ENCODE measurements at places on chromosomes 1 and 21.

GRCh38 chr1:156889802-156890580, 3.5 kb upstream of the PEAR1 start:
- peak; percentile 80 for DNase-seq

DNA sequence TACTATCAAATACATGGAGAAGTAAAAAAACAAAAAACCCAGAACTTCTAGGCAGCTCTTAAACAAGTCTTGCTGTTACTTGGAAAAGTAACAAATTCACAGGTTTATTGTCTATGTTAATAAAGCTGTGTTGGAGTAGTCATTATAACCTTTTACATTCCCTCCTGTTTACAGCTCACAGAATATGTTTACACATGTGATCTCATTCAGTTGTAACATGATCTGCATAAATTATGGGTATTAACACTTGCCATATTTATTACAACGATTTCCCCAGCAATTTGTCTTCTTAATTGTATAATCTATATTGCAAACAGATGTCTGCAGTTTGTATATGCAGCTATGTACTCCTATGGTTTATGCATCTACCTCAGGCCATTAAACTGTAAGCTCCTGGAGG, 28.6 kb downstream of the ERG start:
- DNase-seq: no peak

GRCh38 chr1:175078629-175079028, 11.0 kb downstream of the TNN start:
- DNase-seq: no peak

- DNase-seq: no peak
Observed at GRCh38 chr1:66867501-66867900, 57.2 kb downstream of the DNAI4 start.

DNA sequence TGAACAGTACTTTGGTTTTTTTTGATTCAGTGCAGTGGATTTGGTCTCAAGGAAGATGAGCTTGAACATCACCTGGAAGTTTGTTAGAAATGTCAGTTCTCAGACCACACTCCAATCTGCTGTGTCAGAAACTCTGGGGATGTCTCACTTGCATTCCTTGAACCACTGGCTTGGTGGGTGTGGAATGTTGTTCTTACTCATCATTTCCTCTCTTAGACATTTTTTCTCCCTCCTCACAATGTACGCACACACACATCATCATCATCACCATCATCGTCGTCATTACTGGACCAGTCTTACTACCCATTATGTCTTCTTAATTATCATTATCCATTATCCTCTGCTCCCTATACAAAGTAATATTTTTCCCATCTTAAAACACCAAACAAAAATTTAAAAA, 91.9 kb upstream of the KCNK2 start:
- DNase-seq: no peak

DNA sequence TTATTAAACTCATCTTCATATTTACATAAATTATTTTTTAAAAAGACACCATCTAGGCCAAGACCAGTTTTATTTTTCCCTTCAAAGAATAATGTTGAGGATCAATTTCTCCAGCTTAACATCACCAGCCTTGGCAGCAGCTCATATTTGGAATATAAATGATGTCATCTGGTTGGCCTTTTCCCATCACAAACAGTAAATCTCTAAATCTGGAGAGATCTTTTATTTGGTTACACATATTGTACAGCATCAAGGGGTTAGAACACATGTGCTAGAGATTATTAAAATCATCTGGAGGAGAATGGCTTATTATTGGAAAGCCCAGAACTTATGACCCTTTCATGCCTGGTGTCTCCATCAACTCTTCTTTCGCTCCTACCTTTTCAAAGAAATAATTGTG, 508.8 kb downstream of the PLPP3 start:
- DNase-seq: no peak

DNA sequence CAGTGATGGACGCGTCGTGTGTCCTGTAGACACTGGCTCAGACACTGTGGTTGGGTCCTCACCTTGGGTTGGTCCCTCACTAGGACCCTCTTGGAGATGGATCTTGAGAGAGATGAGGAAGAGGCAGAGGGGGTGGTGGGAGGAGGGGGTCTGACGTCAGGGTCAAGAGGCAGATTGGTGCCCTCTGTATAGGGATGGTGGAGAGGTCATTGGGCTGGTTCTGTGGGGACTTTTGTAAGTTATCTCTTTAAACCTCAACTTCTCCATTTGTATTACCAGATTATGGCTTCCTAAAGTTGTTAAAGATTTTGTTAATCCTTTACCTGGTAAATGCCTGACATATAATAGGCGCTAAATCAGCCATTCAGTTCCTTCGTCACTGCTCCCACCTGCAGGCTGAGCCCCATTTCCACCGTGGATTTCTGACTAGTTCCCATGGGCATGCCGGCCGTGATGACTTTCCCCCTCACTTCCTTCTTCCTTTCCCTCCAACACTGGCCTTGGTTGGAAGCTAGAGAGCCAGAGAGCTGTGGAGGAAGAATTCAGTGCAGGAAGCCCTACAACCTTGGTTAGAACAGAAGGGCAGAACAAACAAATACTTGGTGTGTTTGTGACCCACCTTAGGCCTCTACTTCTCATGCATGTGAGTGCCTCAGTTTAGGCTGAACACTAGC, 8.6 kb downstream of the H6PD start:
- DNase-seq: no peak

DNA sequence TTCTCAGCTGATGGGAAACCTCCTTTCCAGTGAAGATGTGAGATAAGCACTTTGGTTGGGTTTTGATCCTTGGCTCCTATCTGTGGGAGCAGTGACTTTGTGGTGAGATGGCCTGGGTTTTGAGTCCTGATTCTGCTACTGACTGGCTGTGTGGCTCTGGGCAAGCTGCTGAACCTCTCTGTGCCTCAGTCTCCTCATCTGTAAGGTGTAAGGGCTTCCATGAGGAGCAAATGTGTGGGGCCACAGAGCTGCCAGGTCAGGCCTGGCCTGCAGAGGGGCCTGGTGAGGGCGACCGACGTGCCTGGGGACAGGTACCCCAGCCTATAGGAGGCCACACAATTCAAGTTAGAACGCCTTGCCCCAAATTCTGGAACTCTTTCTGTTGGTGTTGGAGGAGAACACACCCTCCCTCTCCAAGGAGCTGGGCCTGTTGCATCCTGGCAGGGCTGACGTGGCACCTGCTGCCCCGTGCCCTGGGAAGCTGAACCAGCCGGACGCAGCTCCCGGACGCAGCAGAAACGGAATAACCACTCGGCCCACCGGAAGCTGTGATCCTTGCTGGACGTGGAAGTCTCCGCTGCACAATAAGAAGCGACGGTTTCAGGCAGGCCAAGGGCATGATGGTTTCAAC, 62.7 kb downstream of the AGPAT3 start:
- DNase-seq: no peak

- DNase-seq: peak; percentile 76
Observed at GRCh38 chr1:206912445-206913095, 9.2 kb downstream of the FCMR start.

GRCh38 chr1:218081358-218081757, 203.7 kb upstream of the RRP15 start:
- DNase-seq: no peak

DNA sequence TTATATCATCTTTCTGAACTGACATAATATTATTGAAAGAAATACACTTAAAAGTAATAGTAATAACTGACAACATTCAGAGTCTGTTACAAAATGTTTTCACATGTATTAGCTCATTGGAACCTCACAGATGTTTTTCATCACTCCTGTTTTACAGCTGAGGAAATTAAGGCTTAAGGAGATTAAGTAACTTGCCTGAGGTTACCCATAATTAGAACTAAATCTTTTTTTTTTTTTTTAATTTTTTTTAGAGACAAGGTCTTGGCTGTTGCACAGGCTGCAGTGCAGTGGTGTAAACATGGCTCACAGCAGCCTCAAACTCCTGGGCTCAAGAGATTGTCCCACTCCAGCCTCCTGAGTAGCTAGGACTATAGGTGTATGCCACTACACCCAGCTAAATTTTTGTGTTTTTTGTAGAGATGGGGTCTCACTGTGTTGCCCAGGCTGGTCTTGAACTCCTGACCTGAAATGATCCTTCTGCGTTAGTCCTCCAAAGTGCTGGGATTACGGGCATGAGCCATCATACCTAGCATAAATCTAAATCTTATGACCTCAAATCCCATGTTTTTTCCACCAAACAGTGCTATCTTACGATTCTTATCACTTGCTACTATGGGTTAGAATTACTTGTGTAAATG, 64.7 kb upstream of the MACF1 start:
- no peak for DNase-seq

- no peak for DNase-seq
Observed at GRCh38 chr1:26102119-26102518, 9.5 kb upstream of the PDIK1L start.

DNA sequence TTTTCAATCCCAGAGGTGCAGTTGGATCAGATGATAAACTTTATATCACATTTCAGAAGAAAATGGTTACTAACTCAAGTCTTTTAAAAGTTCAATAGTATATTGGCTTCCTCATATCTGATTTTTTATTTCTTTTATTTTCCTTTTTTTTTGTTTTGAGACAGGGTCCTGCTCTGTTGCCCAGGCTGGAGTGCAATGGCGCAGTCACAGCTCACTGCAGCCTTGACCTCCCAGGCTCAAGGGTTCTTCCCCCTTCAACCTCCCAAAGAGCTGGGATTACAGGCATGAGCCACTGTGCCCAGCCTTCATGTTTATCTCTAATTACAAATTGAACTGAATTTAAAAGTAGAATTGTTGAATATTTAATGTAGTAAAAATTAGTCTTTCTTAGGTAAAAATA, 13.9 kb downstream of the FLVCR1 start:
- no peak for DNase-seq

- no peak for DNase-seq
Observed at GRCh38 chr1:29243871-29244200, 7.5 kb downstream of the PTPRU start.

Data from NCI-H2227 treated with DMSO at 0.1 percent for 48 hours (cell line).